Thoracic aorta (tissue), 2 donors: ENCODE measurements at places on chromosomes 6 and 20. TPM values are rescaled to one million over a fixed set of nuclear protein-coding genes. Genes with fewer than 3 reads are reported as not detected.

Gene CLVS2
- not detected for total RNA-seq

Gene FAM217A
- total RNA-seq, result not detected

Gene ATP9A
- total RNA-seq, result 54.4 TPM

Gene SPTLC3
- total RNA-seq, result 4.5 TPM

Gene PACSIN1
- total RNA-seq, result not detected

Gene TMEM74B
- not detected for total RNA-seq

Gene GTSF1L
- not detected for total RNA-seq

Gene IMPG1
- total RNA-seq, result not detected

Gene MUC22
- total RNA-seq, result not detected

Gene SMLR1
- total RNA-seq, result not detected

Gene MCHR2
- not detected for total RNA-seq

Gene UFL1
- 17.2 TPM for total RNA-seq

Gene DEFB125
- not detected for total RNA-seq

Gene ALDH8A1
- 0.42 TPM for total RNA-seq

Gene LY6G6D
- not detected for total RNA-seq

Gene CEP57L1
- total RNA-seq, result 29.5 TPM

GRCh38 chr6:168864541-168865460 lies 388.8 kb downstream of the THBS2 start:
- no peak for DNase-seq

DNA sequence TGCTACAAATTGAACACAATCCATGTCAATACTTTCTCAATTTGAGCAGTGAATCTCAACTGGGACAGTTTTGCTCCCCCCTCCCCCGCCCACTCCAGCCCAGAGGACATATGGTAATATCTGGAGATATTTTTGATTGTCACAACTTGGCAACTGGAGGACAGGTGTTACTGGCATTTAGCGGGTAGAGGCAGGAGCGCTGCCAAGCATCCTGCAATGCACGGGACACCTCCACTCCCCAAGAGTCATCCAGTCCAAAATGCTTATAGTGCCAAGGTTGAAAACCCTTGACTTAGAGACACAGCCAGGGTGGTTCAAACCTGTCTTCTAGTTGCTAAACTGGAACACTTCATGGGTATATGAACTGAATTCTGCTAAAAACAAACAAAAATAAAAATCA lies 26.9 kb upstream of the LRRC1 start:
- DNase-seq, result no peak

GRCh38 chr6:160330619-160331018 lies 17.6 kb upstream of the SLC22A3 start:
- no peak for DNase-seq

DNA sequence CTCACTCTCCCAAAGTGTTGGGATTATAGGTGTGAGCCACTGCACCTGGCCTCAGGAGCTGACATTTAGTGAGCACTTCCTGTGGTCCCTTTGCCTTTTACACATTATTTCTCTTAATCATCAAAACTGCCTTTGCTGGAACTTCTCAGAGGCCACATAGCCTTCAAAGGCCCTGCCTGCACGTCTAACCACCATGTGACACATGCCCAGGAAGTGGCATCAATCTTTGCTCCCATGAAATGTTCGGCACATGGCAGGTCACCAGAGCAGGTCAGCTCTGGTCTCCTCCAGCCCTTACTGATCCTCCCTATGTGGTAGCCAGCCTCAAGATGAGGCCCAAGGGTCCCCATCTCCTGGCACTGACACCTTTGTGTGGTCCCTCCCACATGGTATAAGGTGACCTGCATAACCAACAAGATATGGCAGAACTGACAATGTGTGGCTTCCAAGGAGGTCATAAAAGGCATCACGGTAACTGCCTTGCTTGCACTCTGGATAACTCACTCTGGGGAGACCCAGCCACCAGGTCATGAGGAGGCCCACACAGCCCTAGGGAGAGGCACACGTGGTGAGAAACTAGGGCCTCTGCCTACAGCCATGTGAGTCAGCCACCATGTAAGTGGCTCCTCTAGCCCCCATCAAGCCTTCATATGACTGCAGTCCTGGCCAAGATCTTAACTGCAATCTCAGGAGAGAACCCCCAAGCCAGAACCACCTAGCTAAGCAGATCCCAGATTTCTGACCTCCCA lies 28.8 kb upstream of the HMGA1 start:
- no peak for DNase-seq

GRCh38 chr6:169850154-169850553 lies 98.7 kb downstream of the ERMARD start:
- no peak for DNase-seq

GRCh38 chr6:87181903-87182302 lies 26.5 kb downstream of the ZNF292 start:
- DNase-seq, result no peak

- no peak for DNase-seq
These were observed 4.4 kb upstream of the STX16 start for GRCh38 chr20:58646703-58647102.

DNA sequence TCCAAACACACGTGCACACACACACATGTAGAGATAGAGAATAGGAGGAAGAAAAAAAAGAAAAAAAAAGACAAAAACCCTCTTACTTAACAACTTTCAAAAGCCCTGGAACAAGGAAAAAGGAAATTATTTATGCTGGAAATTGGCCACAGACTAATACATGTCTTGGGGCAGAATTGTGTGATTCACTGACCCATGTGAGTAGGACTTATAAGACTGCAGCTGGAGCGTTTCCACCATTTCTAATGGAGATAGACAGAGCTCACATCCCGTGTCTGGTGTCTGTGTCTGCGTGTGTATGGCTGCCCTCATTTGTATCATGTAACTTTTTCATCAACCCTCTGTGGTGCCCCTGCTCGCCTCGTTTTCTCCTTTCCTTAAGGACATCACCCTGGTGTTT lies 99.8 kb upstream of the PDE10A start:
- no peak for DNase-seq

GRCh38 chr20:19867074-19867473 lies 109.0 kb downstream of the RIN2 start:
- no peak for DNase-seq

DNA sequence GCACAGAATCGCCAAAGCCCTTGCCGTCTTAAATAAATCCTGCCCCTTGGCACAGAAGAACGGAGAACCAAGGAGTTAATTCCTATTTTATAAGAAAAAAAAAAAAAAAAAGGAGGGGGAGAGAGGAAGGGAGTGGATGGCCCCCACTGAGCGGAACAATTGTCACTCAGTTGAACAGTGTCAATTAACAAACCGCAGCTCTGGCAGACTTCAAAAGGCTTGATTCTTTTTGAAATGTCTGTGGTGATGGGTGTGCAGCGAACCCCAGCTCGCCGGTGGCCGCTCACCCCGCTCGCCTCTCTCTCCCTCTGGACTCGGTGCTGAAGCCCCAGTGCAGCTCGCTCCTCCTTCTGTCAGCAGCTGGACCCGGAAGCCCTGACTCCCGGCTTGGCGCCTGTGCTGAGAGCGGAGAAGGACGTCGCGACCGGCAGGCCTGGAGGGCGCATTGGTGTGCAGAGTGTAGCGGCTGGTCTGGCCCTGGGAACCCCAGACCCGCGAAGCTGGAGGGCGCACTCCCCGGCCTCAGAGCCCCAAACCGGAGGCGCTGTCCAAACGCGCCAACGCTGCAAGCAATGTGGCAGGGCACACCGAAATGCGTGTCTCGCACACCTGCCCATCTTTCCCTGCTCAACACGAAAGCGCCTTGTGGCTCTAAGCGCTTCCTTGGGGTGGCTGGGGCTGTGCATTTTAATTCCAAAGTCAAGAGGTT lies 3.4 kb downstream of the LINC00237 start:
- DNase-seq, result no peak

GRCh38 chr20:10169752-10170151 lies 48.9 kb upstream of the SNAP25 start:
- DNase-seq, result no peak

DNA sequence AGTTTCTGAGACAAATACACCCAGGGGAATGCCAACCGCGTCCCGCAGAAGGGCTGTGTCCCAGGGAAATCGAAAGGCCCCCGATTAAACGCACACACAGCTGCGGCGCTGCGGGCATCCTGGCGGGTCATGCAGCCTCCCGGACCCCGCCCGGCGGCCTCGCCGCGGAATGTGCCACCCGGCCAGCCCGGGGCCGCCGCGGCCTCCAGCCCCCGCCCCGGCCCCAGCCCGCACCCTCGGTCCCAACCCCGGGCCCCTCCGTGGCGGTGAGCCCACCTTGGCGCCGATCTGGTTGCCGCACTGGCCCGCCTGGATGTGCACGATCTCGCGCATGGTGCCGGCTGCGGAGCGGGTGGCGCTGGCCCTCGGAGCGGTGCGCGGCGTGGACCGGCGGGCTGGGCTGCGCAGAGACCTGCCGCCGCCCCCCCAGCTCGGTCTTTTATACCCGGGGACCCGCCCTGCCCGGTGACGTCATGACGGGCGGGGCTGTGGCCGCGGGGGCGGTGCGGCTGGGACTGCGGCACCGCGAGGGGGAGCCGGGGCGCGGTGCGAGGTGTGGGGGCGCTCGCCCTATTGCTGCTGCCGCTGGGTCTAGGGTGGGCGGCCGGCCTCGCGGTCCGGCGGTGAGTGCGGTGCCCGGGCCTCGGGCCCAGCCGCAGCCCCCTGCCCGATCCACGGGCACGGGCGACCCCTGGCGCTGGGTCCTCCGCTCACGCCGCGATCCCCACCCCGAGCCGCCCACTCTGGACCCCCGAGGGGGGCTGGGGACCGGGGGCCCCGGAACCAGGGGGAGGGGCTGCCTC lies at the start of gene TUBB2A:
TUBB2A (minus strand) TSS at position 414 of the 803 bp plus-strand sequence; CDS start at position 333, 81 bp downstream.
- DNase-seq, result no peak

DNA sequence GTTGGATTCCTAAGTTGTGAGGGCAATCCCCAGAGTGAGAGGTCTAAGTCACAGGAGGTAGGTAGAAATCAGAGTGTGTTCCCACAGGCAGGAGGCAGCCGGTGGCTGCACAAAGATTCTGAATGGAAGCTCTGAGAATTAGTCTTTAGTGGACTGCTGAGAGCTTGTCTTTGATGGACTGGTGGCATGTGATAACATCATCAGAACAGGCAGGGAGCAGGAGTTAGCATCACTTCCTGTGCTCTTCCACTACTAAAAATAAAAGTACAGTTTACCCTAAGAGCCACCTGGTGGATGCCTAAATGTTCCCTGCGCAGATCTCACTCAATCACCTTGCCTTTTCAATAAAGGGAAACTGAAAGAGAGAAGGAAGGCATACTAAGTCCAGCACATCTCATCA lies 294.6 kb upstream of the POU3F2 start:
- DNase-seq, result no peak

- DNase-seq, result no peak
These were observed 13.3 kb upstream of the FAXC start for GRCh38 chr6:99362678-99363268.

DNA sequence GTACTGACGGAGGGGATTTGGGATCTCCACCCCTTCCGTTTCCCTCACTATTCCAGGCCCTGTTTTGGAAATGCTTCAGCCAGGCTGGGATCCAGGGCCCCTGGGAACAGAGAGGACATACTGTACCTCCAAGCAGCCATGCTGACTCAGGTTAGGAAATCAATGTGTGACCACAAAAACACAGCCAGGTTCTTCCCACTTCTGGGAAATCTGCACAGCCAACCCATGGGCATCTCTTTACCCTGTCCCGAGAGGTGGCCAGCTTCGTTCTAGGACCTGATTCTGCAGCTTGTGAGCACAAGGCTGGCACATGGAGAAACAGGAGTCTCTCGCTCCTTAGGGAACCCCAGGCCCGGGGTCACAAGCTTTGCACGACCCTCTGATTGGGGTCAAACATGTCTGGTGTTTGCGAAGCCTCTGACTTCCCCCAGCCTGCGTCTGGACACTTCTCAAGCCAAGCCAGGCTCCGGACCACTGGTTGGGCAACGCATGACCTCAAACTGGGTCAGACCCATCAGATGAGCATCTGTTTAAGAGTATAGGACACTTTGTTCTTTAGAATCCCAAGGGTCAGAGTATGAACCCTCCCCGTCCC lies 8.3 kb upstream of the TTPAL start:
- no peak for DNase-seq

DNA sequence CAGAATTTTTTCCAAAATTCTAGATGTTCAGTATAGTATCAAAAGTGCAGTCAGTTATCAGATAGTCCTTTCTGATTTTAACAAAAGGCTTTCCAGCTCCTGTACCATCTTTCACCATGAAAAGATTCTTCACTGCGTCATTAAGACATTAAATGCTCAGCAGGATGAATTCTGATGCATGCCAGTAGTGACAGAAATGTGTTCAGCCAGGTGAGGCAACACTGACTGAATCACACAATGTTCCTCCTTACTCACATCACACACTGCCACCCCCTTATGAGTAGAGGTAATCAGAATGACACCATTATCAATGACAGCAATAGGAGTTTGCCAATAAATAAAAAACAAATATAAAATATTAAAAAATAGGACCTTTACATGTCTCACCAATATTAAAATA lies 426.6 kb upstream of the PLCB4 start:
- no peak for DNase-seq

DNA sequence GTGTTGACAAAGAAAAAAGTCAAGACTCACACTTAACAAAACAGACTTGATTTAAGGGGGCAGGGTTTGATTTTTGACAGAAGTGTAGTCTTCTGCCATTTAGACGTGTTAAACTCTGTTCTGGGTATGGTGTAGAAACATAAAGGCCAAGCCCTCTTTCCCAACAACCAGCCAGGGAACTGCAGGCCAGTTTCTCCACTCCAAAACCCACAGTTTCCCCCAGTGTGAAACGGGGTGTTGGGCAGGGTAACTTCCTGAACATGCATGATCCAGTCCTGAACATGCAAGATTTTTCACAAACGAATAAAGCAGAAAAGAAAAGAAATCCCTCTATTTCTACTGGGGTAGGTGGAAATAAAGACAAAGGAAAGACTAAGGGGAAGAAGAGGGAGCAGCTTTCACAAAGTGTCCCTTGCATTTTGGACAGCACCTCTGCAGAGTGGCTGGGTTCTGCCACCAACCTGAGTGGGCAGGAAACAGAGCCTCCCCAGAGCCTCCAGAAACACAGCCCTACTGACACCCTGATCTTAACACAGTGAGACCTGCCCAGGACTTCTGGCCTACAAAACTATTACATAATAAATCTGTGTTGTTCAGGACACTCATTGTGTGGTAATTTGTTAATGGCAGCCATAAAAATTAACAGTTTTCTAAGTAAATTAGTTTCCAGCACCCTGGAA lies 7.5 kb downstream of the APMAP start:
- DNase-seq, result no peak

- no peak for DNase-seq
These were observed at the start of gene FBXO9 for GRCh38 chr6:53065266-53066076. Gene FBXO9 (plus strand): TSS chr6:53065404. CDS start chr6:53065790, 386 bp downstream.

GRCh38 chr6:164025180-164025579 lies 610.7 kb downstream of the QKI start:
- DNase-seq, result no peak
